ENCODE measurements at places on chromosomes 7 and 10.

- no peak for DNase-seq
Measured at GRCh38 chr10:71868192-71868697, 17.2 kb upstream of the PSAP start.

GRCh38 chr7:157468221-157469111 lies 131.7 kb downstream of the DNAJB6 start:
- no peak for DNase-seq

DNA sequence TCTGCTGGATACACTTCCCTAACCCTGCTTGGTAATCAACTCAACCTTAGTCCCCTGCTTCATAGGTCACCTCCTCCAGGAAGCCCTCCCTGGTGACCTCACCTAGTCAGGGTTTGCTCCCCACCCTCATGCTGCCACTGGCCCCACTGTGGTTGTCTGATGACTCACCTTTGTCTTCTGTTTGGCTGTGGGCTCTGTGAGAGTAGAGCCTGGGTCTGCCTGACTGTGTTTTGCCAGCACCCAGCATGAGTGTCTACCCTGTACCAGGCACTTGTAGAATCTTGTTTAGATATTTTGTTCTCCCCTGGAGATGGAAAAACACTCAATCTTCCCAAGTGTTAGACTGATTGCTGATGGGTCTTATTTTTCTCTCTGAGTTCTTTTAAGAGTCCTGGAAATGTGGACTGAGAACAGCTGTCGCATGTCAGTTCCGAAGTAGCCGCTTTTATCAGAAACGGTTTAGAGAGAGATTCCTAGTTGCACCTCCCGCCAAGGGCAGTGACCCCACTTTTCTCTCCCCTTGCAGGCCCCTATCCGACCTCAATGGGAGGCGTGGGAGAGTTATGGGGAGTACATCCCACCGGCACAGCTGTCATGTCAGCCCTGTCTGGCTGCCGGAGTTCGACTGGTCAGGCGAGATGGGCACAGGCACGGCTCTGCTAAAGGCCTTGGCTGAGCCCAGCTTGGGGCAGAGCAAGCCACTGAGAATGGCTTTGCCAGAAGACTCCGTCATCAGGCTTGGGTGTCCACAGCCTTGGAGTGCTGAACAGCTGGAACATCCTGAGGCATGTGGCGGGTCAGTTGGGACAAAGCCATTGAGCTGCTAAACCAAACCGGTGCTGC lies 134.3 kb downstream of the GRK5 start:
- no peak for DNase-seq

DNA sequence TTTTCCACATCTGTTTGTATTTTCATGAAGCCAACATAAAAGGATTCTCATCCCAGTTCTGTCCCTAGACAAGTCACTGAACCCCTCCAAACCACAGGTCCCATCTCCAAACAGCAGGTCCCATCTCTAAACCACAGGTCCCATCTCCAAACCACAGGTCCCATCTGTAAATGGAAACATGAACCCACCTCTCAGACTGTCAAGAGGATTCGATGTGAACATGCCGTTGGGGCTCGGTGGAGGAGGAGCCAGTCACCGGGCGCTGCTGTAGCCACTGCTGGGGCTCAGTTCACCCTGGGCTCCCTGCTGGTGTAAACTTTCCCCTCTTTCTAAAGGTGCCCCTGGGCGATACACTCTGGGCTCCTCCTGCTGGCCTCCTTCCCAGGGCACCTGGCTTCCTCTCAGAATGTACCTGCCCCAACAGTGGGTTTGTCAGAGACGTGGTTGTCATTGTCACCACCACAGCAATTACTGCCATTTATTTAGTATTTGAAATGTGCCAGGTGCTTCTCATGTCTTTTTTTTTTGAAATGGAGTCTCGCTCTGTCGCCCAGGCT lies 13.0 kb downstream of the LHPP start:
- DNase-seq, result no peak

- DNase-seq, result no peak
Measured at GRCh38 chr7:75900617-75901315, 14.2 kb upstream of the POR start.

DNA sequence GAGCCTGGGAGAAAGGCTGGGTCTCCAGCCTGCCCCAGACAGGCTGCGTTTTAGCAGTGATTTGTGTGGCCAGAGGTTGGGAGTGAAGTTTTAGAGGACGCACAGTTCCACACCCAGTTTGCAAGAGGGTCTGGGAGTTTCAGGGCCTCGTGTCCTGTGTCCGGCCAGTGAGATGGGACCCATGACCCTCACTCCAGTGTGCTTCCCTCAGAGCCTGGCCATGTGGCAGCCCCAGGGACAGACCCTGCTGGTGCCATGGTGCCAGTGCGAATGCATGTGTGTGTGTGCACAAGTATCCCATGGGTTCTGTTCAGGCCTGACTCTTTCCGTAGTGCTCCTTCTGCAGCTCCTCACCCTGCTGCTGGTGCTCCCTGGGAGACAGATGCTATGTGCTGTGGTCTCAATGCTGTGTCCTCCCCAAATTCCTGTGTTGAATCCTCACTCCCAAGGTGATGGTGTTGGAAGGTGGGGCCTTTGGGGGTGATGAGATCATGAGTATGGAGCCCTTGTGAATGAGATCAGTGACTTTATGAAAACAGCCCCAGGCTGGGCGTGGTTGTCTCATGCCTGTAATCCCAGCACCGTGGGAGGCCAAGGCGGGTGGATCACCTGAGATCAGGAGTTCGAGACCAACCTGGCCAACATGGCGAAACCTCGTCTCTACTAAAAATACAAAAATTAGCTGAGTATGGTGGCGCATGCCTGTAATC lies 16.5 kb downstream of the ECHDC3 start:
- DNase-seq, result no peak

- no peak for DNase-seq
Measured at GRCh38 chr7:129923709-129924108, 29.1 kb downstream of the UBE2H start.

GRCh38 chr10:119165171-119166117 lies at the start of gene SFXN4:
Gene SFXN4, minus strand, starts transcription at chr10:119165714. Its CDS starts 67 bp downstream, at chr10:119165647.
- peak; percentile 67 for DNase-seq

GRCh38 chr7:84722086-84722485 lies 464.8 kb downstream of the SEMA3D start:
- no peak for DNase-seq

DNA sequence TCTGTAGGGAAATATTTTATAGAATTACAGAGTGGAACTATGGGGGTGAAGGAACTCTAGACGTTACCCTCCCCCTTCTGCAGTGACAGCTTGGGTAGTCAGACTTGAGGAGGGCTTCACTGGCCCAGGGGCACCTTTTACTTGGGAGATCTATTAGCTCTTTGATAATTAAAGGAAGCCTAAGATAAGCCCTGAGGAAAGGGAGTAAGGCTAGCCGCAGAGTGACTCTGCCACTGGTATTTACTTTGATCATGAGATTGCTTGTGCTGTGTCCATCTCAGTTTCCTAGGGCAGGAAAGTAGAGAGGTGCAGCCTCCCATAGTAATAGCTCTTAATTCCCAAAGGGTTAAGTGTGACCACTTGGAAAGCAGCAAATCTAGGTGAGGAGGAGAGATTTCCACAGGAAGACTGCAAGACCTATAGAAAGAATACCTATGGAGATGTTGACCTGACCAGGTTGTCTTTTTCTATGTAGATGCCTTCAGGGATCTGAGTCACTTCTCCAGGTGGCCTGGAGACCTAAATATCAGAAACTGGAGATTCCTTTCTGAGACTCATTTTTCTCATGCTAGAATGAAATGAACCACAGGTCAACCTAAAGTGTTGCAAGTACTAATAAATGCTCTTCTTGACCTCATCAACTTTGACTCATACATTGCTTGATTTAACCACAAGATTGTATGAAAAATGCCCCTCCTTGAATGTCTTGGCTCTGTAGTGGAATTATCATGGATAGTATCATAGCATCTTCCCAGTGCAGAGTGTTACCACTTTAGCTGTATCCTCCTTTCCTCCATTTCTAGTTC lies 447.3 kb upstream of the GHITM start:
- DNase-seq, result no peak

GRCh38 chr10:99981581-99982199 lies 28.1 kb downstream of the DNMBP start:
- no peak for DNase-seq

DNA sequence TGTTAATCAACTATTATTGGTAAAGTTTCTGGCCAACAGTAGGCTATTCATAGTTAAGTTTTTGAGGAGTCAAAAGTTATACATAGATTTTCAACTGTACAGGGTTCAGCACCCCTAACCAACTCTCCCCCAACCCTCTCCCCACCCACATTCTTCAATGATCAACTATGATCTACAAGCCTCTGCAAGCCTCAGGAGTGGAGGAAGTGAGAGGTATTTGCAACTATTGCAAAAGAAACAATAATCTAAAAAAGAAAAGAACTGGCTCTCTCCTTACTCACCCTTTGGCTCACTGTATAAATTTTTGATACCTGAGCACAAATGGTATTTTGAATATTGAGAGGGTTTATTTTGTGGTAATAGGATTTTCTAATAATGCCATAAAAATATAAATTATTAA lies 179.8 kb downstream of the IPMK start:
- DNase-seq, result no peak

- no peak for DNase-seq
Measured at GRCh38 chr10:103645141-103646054, 151.9 kb downstream of the NEURL1 start.

DNA sequence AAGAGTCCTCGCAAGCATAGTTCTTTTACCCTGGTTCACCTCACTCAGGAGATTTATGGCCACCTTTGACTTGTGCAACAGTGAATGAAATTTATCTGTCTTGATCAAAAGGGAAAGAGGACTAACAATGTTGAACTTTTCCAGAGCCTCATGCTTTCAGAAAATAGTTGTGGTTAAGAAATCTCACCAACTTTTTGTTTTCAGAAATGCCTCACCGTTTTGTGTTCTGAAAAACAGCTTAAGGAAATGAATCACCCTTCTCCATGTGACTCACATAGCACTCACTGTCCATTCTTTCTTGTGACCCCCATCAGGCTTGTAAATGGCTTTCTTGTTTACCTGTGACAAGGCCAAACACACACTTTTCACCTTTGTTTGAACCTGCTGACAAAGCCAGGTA lies 148.6 kb upstream of the FAM3C start:
- DNase-seq, result no peak

- DNase-seq, result no peak
Measured at GRCh38 chr10:4453950-4454349, 372.1 kb upstream of the AKR1E2 start.

- DNase-seq, result no peak
Measured at GRCh38 chr10:124735491-124736286, 8.5 kb downstream of the FAM53B start.

GRCh38 chr10:96261132-96261531 lies 10.2 kb downstream of the BLNK start:
- no peak for DNase-seq

- DNase-seq, result no peak
Measured at GRCh38 chr10:132306864-132307751, 642 bp downstream of the STK32C start.

DNA sequence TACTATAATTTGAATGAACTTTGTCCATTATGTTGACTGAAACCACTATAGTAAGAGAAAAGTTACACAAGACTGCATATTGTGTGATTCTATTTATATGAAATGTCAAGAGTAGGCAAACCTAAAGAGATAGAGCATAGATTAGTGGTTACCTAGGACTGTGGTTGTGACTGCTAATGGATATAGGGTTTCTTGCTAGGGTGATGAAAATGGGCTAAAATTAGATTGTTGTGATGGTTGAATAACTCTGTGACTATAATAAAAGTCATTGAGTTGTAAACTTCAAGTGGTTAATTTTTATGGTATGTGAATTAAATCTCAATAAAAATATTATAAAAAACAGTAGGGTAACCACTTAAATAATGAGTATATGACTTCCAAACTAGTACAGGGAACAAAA lies 142.9 kb upstream of the AHR start:
- no peak for DNase-seq

GRCh38 chr10:123884907-123885381 lies 6.7 kb downstream of the CPXM2 start:
- DNase-seq, result no peak

Data from activated CD8-positive, alpha-beta memory T cell treated with anti-CD3 and anti-CD28 coated beads for 48 hours (primary cell).